ENCODE measurements at places on chromosomes 13 and 19.

DNA sequence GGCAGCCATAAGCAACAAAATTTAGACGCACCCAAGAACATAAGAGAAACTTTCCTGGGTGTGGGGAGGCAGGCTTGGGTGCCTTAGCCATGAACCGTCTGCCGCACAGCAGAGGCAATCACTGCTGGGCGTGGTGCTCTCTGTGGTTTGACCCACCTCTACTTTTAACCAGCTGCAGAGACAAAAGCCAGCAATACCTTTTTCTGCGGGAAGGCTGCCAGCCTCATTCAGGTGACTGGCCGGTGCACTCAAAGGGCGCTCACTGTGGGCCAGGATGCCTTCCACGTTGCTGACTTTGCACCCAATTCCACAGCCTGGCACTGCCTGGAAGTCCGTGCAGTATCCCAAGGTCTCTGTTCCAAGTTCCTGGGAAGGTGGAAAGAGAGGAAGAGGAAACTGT lies 69.1 kb downstream of the ATP7B start:
- no peak for DNase-seq

GRCh38 chr19:31527443-31527842 lies 178.2 kb upstream of the TSHZ3 start:
- DNase-seq: no peak

DNA sequence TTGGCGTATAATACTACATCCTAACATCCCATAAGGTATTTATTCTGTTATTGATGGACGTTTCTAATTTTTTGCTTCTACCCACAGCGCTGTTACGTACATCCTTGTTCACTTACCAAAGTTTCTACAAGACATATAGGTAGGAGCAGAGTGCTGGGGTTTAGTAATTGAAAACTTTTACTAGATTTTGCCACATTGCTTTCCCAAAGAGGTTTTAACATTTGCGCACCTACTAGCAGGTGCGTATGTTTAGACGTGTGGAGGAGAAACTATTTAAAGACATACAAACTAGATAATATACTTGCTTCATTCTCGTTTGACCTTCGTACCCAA lies 559 bp upstream of the RPL21 start:
- DNase-seq: no peak

DNA sequence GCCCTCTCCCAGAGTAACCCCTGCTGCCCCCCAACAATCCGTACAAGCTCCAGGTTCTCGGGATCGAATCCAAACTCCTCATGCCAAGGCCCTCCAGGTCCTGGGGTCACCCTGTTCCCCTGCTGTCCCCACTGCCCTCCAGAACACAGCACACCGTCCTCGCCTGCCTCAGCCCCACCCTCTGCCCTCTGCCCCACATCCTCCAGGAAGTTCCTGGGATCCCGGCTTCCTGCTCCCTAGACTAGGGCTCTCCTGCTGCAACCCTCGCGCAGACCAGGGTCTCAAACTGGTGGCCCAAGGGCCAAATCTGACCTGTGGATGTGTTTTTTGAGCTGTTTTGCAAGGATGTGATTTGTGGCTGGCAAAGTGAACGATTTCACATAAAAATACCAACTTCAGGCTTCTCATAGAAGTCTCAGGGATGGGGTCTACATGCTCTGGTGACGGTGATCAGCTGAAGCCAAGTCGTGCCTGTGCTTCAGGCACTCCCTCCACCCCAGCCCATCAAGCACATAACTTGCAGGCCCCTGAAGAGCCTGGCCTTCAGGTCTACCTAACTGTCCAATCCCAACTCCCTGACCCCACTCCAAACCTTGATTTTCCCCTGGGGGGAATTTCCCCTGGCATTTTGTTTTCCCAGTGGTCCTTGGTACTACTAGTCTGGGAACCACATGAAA lies 1.8 kb downstream of the RABAC1 start:
- DNase-seq: no peak

DNA sequence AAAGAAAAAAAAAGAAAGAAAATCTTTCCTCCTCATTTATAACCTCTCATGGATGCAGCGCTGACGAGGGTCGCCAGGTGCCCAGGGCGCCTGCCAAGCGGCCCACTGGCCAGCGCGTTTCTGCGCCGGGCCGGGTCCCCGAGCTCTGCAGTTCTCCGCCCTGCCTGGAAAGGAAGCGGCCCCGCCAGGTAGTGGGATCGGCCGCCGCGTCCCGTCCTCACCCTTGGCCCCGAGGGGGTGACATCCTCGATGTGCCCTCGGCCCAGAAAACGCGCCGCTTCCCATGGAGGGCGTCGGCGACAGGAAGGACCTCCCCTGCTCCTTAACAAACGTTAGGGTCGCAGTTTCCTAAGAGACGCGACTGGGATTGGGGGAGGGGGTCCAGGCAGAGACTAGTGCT lies 56.9 kb downstream of the ZNF726 start:
- no peak for DNase-seq

- DNase-seq: no peak
Measured at GRCh38 chr13:79492313-79492798, 11.4 kb downstream of the NDFIP2 start.

- DNase-seq: no peak
Measured at GRCh38 chr19:40147338-40147692, 43.9 kb upstream of the MAP3K10 start.

DNA sequence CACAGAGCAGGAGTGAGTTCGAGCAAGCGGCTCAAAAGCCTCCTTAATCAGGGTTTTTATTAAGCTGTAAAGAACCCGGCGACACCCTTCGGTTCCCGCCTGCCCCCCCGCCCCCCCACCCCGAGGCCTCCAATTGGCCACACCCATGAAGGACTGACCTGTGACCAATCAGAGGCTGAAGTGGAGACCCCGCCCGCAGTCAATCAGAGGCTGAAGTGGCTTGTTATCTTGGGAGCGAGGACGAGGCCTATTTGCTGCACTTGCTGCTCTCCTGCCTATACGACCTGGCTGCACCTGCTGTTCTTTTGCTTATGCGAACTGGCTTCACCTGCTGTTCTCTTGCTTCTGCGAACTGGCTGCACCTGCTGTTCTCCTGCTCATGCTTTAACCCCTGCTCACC lies 844.9 kb downstream of the OLFM4 start:
- no peak for DNase-seq

DNA sequence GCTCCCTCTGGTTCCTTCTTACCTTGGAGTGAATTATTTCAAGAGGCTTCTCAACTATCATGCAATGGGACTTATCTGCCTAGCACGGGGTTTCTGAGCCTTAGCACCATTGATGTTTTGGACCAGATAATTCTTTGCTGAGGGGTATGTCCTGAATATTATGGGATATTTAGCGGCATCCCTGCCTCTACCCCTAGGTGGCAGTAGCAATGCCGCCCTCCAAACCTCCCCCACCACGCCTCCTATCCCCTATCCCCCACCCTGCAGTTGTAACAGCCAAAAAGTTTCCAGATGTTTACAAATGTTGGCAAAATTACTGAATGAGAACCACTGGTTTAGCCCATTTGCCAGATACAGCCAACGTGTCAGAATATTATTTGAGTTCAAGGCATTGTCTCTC lies 125.5 kb downstream of the POSTN start:
- DNase-seq: no peak
